ENCODE measurements at places on chromosomes 16 and 17.

DNA sequence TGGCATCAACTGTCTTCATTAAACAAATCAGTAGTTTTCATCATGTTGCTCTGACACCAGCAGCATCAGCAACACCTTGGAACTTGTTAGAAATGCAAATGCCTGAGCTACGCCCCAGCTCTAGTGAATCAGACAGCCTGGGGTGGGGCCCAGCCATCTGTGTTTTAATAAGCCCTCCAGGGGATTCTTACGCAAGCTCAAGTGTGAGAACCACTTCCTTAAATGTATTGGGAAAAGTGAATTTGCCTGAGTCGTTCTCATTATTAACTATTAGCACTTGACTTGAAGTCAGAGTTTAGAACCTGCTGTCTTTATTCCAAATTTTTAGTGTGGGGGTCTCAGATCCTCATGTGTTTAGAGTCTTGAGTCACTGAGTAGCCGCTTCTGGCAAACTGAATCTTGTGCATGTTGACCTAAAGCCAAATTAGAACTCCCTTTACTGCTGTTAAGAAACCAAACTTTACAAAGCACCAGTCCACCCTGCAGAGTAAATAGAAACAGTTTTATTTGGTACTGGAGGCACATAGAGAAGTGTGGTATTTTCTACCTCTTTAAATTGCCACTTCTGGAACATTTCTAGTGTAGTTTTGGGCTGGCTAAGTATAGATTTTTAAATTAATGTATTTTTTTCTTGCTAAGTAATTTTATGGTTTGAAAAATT, 137.4 kb upstream of the COX10 start:
- DNase-seq: no peak

GRCh38 chr17:61714300-61714699, 123.3 kb upstream of the NACA2 start:
- no peak for DNase-seq

DNA sequence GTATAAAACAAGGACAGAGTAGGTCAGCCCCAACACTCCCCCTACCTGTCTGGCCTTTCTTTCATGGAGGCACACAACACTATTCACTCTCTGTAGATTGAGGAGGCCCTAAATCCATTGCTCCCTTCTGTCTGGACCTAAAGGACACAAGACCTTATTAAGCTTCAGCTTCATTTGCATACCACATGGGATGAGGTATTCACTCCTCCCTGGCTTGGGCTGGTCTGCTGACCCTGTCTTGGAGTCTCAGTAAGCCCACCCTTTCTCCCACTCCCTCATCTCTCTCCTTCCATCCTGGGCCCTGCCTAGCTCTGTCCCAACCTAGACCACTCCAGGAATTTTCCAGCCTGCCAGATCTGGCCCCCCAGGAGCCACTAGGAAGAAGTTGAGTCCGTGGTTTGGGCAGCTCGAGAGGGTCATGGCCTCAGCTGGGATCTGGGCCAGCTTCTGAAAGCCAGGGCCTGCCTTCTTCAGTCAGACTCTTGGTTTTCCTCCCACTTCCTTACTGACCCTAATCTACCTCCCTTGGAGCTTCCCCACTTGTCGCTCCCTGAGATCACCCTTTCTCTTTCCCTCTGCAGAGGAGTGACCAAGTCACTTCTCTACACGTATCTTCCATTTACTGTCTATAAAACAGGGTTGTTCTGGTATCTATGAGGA, 6.5 kb upstream of the LLGL1 start:
- DNase-seq: no peak

- DNase-seq: peak; percentile 4
These were observed 145.3 kb downstream of the IRF8 start for GRCh38 chr16:86044241-86044671.

DNA sequence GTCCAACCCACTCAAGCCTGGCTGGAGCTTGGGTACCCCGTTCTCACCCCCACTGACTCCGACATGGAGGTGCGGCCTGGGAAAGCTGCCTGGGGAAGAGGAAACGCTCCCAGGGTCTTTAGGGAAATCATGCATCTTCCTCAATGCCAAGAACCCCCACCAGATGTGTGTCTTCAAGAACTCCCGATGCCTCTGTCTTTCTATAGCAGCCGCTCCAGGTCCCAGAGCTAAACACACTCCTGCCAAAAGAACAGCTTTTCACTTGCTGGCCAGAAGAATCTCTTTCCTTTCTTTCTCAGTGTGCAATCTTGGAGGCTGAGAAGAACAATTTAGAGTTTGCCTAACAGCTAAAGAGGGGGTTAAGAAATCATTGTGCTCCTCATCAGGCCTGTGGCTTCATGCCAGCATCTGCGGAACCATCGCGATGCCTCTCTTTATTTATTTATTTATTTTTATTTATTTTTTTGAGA, 41.1 kb upstream of the MTSS2 start:
- no peak for DNase-seq
